Hepatocyte (in vitro differentiated cells): ENCODE measurements at places on chromosomes 1 and 21. TPM values are rescaled to one million over a fixed set of nuclear protein-coding genes. Genes with fewer than 3 reads are reported as not detected.

Gene TSPEAR
- 0.16 TPM in 1 of 2 replicates, not detected in the other for total RNA-seq

Gene TMEM82
- total RNA-seq = 10.7 and 11.9 TPM in 2 replicates

Gene SIM2
- total RNA-seq = 0.20 and 0.76 TPM in 2 replicates

Gene RBP7
- total RNA-seq = 0.50 and 2.0 TPM in 2 replicates

Gene KCNN3
- total RNA-seq = 0.36 and 0.67 TPM in 2 replicates

Gene SPRR2E
- total RNA-seq = not detected in 2 replicates

Gene OVAAL
- total RNA-seq = not detected in 2 replicates
